ENCODE measurements at places on chromosomes 7 and 10. TPM values are rescaled to one million over a fixed set of nuclear protein-coding genes. Genes with fewer than 3 reads are reported as not detected.

The CYP2C19 gene
- total RNA-seq, result not detected

DNA sequence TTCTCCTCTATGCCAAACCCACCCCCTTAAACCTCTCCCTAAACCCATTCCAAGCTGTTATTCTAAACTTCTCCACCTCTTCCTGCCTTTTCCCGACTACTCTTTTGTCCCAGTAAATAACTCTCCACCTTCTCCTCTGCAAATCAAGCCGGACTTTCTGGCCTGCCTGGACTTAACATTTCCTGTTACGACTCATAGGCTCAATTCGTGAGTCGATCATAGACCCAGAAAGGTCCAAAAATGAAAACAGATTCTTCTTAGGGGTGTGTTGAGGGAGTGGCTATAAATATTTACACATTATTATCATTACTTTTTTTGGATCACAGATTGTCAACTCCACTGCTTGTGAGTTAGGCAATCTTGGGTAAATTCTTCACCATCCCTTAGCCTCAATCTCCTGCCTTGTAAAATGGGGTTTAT is 59.0 kb upstream of the HABP2 start:
- H3K27me3 ChIP-seq, result peaks cover 5% of the 10 kb centered on the region
- DNase-seq, result no peak
- no peaks in the 10 kb centered on the region for H3K4me1 ChIP-seq
- no peaks in the 10 kb centered on the region for H3K36me3 ChIP-seq

The NODAL gene
- 0.43 TPM for total RNA-seq

DNA sequence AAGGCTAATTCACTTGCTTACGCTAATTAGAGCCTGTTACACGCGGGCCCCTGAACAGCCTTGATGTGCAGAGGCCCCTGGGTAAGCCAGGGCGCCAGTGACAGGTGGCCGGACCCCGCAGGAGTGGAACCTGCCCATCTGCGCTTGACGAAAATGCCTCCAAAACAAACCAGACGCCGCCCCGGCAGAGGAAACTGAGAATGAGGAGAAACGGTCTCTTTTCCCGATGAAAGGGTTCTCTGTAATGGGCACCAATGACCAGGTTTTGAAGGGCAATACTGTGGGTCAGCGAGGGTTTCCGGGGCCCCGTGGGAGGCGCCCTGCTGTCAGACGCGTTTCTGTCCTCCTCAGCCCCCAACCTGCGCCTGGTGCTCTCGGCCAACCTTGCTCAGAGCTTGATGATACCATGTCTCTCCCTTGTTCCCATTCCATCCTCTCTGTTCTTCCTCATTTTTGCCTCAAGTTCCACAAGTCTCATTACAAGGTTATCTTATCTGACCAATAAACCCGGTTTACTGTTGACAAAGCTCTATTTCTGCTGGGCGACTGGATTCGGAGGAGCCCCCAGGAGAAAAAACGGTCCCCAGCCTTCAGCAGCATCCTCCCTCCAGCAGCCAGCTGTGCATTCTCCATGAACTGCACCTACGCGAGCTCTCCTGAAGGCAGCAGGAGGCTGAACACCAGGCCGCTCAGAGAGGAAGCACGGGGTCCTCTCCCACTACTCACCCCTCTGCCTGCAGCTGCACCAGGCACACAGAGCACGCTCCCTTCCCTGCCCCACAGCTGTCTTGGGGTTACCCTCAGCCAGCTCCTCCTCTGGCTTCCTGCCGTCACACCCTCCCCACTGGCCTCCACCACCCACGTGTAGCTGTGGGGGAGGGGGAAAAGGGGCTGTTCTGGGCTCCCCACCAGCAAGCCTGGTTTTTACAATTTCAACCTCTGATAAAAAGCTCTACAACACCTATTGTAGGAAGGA is 202.0 kb downstream of the MAD1L1 start:
- H3K27ac ChIP-seq, result no peak overlapping the region
- H3K36me3 ChIP-seq, result no peaks in the 10 kb centered on the region
- no peaks in the 10 kb centered on the region for H3K27me3 ChIP-seq
- H3K4me3 ChIP-seq, result no peak overlapping the region
- DNase-seq, result no peak
- no peaks in the 10 kb centered on the region for H3K4me1 ChIP-seq

GRCh38 chr10:44888886-44889285 is 22.3 kb upstream of the TMEM72 start:
- no peak overlapping the region for H3K4me3 ChIP-seq
- no peaks in the 10 kb centered on the region for H3K36me3 ChIP-seq
- H3K27ac ChIP-seq, result no peak overlapping the region
- H3K27me3 ChIP-seq, result peaks cover 2% of the 10 kb centered on the region
- no peak for DNase-seq
- no peaks in the 10 kb centered on the region for H3K4me1 ChIP-seq

The IQCE gene
- total RNA-seq, result 13.8 TPM

GRCh38 chr10:92407305-92408016 is 116.5 kb downstream of the MARCHF5 start:
- no peak overlapping the region for H3K27ac ChIP-seq
- H3K36me3 ChIP-seq, result no peaks in the 10 kb centered on the region
- H3K4me3 ChIP-seq, result no peak overlapping the region
- no peak for DNase-seq
